Lung microvascular endothelial cell (primary cell): ENCODE measurements at places on chromosomes 6 and 20. TPM values are rescaled to one million over a fixed set of nuclear protein-coding genes. Genes with fewer than 3 reads are reported as not detected.

DNA sequence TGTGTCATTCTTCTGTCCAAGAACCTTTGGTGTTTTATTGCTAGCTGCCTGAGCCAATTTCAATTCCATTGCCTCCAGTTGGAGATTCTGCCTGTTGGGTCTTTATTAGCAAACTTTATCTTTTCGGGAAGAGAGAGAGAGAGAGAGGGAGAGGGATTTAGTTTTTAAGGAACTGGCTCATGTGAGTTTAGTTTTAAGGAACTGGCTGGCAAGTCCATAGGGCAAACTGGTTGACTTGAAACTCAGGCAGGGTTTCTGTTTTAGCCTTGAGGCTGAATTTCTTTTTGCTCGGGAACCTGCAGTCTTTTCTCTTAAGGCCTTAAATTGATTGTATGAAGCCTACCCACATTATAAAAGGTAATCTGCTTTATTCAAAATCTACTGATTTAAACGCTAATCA is 23.0 kb downstream of the BCKDHB start:
- no peak for DNase-seq

DNA sequence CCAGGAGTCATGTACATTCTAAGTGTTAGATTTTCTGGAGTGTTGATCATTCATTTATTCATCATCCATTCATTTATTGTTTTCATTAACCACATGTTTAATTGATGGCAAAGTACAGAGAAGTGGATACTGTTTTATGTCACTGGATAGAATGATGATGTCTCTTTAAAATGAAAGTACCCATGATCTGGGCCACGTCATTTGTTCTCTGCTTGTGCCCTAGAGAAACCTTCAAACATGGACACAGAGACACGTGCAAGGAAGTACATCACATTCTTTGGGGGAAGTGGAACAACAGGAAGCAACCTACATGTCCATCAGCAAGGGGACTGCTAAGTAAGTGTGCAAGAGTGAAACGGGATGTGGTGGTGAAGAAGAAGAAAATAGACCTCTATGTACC is 75.8 kb upstream of the TSHZ2 start:
- no peak for DNase-seq

- no peak for DNase-seq
These were observed 3.7 kb upstream of the ARMH2 start for GRCh38 chr6:24802271-24803059.

GRCh38 chr20:31593221-31594001 is 11.7 kb upstream of the ID1 start:
- no peak for DNase-seq

GRCh38 chr20:51705400-51705799 is 62.8 kb downstream of the ATP9A start:
- no peak for DNase-seq

DNA sequence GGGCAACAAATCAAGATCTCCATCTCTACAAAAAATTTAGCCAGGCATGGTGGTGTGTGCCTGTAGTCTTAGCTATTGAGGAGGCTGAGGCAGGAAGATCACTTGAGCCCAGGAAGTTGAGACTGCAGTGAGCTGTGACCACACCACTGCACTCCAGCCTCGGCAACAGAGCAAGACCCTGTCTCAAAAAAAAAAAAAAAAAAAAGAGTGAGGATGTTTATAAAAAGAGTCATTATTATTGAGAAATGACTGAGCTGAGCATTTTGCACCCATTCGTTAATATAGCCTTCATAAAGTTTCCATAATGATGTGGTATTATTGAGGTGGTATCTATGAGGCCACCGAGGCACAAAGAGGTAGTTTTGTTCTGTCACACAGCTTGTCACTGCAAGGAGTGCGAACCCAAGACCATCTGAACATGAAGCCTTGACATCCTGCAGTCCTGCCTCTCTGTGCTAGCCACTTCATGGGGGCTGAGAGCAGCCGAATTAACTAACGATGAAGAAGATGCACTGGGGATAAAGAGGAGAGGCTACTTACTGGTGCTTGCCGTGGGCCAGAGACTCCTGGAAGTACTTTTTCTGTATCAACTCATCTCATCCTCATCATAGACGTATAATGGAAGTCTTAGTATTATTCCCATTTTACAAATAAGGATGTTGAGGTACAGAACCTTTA is 175.5 kb downstream of the BCAS1 start:
- no peak for DNase-seq

DNA sequence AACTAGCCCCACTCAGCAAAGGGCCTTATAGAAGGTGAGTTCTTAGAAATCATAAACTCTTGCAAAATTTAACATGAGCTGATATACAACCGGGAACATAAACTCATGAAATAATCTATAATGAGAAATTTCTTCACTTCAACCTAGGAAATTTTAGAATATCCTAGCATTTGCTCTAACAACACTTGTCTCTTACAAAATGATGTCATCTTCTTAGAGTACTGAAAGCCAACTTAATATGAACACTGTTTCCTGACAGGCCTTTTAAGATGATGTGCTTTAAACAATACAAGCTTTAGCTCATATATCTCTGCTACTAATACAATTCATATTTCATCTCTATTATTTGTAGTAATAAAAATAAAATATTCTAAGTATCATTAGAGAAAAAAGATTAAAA is 932 bp downstream of the PACRG start:
- DNase-seq: no peak

RAD21L1 gene
- not detected in 2 replicates for total RNA-seq

TLDC2 gene
- under 0.01 TPM in 1 of 2 replicates, not detected in the other for total RNA-seq

EMILIN3 gene
- total RNA-seq: under 0.01 TPM in 1 of 2 replicates, not detected in the other

ALDH8A1 gene
- 0.20 and 0.44 TPM in 2 replicates for total RNA-seq
